ENCODE measurements at places on chromosomes 4 and X.

GRCh38 chr4:177761692-177762091, 319.5 kb upstream of the AGA start:
- DNase-seq, result no peak

DNA sequence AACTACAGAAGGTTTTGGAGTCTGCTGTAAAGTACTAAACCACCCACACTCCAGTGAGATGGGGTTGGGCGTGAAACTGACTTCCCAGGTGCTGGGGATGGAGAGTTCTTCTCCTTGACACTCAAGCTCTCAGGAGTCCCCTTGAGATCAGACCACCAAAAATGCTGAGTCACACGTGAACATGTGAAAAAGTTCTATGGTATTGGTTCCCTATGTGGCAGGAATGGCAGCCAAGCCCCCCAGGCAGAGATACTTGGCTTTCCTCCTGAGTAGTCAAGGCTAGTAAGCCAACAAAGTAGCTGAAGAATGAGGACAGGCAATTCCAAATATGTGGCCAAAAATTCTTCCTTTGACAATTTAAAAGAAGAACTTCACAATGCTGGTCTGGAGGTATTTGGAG, 222.0 kb upstream of the ADAMTS3 start:
- DNase-seq, result no peak

DNA sequence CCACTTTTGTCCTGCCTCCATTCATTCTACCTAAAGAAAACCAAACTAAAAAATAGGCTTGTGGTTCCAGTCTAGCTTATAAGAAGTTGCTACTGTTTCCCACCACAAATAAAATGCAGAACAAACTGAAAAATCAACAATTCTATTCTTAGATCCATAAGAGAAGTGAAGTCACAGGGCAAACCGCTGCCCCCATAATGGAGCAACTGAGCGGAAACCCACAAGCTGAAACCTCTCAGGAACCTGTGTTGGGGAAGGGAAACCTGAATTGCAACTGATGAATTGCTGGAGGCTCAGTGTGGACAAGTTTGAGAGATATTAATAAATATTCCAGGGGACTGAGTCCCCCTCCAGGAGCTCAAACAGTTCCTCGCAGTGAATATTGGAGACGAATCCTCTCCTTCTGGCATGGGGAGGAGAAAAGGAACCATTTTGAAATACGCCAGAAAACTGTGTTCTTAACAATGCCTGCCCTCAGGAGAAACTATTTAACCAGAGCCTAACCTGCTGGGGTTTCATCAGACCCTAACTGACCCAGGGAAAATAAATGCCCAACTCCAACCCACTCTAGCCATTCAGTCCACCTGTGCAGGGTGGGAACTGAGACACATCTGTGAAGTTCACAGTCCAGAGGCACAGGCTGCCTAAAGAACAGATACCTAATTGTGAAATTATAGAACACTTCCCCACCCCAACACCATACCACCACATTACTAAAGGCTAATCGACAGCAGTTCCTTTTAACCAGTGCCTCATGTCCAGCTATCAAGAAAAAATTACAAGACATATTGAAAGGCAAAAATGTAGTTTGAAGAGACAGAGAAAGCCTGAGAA, 22.8 kb upstream of the SH3RF1 start:
- no peak for DNase-seq

GRCh38 chr4:87838890-87839591, 6.3 kb downstream of the MEPE start:
- no peak for DNase-seq

GRCh38 chr4:180060159-180060889, 2182.9 kb upstream of the TENM3 start:
- no peak for DNase-seq

DNA sequence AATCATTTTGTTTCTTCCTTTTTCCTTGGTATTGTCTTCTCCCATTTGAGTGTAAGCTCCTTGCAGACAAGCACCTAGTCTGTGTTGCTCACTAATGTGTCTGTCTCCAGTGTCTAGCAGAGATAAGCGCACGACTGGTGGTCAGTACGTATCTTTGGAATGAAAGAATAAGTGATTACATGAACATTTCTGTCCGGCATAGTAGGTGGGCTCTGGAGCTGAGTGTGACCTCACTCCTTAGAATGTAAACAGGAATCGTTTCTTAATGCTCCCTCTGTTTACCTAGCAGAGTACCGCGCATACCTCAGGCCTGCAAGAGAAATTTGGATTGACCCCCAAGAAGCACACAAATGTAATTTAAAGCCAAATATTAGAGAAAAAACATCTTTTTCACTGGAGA, 235.4 kb downstream of the MAML3 start:
- no peak for DNase-seq

GRCh38 chr4:164261831-164262230, 492.1 kb upstream of the SMIM31 start:
- DNase-seq, result no peak

GRCh38 chrX:63012574-63012973, 338.6 kb downstream of the SPIN4 start:
- DNase-seq, result no peak

GRCh38 chrX:19072372-19072771, 49.9 kb downstream of the ADGRG2 start:
- DNase-seq, result no peak

DNA sequence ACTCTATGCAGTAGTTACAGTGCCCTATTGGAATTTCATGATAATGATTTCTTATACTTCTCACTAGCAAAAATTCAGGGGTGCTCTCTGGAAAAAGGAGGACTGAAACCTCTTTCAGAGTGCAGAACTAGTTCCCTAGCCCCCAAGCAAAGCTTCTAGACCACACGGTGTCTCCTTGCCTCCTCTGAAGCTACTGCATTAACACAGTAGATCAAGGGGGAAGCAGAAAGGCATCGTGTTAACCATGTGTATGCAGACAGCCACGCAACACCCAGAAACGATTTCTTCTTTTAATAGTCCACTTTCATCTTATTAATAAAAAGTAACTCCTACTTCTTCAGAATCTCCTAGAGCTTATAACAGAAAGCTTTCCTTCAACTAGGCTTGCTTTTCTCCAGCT, 44.7 kb downstream of the MAML3 start:
- no peak for DNase-seq

GRCh38 chr4:151045907-151046306, 30.8 kb upstream of the LRBA start:
- no peak for DNase-seq

- no peak for DNase-seq
Observed at GRCh38 chr4:1666391-1666790, 17.7 kb downstream of the FAM53A start.

- no peak for DNase-seq
Observed at GRCh38 chr4:81164623-81165416, 50.2 kb downstream of the PRKG2 start.

GRCh38 chrX:37926700-37927099, 79.3 kb upstream of the DYNLT3 start:
- no peak for DNase-seq

DNA sequence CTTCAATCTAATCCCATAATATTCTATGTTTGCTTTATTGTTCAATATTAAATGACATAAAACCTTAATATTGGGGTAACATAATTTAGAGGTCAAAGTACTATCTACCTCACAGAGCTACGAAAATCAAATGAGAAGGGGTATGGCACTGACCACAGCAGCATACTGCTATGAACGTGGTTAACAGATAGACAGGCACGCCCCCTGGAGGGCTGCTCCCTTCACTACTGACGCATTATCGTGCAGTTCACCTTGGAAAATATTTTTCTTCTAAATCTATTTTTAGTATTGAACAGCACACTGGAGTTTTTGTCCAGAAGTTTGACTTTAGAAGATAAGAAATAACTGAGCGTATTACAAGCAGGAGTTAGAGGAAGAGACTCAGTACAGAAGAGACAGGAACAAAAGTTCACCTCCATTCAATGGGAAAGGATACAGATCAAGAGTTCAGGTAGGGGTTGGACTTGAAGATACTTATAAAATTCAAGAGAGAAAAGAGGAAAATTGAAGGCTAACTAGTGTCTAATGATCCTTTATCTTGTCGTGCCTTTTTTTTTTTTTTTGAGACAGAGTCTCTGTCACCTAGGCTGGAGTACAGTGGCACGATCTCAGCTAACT, 22.7 kb downstream of the MAP9 start:
- DNase-seq, result peak; percentile 65

GRCh38 chrX:22268706-22269105, 4.0 kb upstream of the CBLL2 start:
- DNase-seq, result no peak

DNA sequence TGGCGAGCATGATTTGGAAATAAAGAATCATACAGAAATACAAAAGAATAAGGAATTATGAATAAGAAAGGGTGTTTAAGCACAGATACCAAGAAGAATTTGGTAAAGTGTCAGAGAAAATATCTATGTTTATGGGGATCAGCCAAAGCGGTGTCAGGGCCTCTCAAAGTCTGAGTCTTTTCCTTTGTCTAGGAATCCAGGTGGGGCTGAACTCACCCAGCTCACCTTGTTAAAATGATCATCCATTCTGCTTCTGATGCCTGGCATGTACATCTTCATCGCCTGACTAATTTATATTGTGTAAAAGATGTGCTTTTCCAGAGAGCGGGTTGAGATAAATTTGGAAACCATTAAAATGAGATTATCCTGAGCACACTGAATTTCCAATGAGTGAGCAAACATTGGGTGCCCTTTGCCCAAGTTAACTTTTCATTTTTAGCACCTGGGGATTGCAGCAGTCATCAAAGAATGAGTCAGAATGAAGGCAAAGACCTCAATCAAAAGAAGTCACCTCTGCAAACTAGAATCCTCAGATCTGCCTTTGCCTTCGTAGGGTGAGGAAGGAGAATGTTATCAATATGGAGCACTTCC, 141.9 kb upstream of the ANXA3 start:
- no peak for DNase-seq

DNA sequence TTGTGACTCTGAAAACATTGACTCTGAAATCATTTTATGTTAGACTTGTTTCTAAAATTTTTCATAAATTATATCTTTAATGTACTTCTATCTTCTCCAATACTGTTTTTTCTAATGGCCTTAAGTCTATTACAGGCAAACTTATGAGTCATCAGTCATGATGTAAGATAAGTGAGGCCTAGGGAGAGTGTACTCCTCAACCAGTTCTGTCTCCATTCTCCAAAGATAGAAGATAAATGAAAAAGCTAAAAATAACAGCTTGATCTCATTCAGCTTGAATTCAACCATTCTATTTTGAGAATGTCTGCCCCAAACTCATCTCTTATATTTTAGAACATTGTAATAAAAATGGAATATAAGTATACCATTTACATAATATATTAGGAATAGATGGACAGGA, 34.5 kb downstream of the STBD1 start:
- no peak for DNase-seq

DNA sequence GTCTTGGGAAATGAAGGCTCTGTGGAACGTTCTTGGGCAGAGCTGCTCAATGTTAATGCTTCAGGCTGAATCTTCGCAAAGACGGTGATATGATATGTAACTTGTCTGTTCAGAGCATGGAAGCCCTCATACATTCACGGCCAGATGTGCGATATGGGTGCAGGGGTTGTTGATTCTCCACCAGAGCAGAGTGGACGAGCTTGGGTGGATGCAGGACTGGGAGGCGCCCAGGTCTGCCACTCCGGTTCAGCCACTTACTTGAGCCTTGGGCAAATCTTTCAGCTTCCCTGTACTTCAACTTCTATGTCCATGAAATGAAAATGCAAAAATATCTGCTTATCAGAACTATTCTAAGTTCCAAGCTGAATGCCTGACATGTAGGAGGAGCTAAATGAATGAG, 47.4 kb upstream of the MND1 start:
- no peak for DNase-seq

DNA sequence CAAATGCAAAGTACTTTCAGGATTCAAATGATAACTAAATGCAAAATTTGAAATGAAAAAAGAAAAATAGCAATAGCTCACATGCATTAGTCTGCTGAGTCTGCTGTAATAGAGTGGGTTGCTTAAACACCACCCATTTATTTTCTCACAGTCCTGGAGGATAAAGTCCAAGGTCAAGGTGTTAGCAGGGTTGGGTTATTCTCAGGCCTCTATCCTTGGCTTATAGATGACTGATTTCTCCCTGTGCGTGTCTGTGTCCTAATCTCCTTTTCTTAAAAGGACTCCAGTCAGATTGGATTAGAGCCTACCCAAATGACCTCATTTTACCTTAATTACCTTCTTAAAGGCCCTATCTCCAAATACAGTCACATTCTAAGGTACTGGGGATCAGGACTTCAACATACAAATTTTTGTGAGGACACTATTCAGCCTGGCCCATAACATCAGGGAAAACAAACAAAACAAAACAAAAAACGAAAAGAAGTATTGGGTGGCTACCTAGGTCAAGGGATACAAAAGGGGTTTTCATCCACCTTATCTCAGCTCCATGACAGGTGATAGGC, 6.3 kb upstream of the TBL1X start:
- no peak for DNase-seq

GRCh38 chrX:21698272-21698671, 40.1 kb upstream of the KLHL34 start:
- DNase-seq, result no peak

DNA sequence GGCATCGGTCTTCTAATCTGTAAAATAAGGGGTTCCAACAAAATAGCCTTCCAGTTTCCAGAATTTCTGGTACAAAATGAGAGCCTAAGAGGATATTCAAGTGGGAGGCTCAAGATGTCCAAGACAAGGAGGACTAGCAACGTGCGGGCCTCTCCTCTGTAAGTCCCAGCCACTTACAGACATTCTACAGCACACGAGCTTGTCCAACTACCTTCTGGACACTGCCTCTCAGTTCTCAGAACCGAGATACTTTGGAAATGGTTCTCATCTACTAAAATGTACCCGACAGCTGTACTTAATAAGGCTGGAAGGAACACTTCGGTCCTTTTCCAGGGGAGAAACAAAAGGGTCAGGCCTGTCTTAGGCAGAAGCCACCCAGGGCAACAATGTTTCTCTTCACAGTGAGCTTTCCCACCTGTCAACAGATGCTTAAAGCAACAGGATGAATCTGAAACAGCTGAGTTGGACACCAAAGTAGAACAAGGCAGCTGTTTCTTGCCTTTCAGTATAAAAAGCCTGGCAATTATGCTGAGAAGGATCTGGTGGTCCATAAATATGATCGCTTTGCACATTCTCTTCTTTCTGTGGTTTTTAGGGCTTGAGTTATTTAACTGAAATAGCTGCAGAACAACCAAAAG, 127.0 kb downstream of the HS6ST2 start:
- no peak for DNase-seq

DNA sequence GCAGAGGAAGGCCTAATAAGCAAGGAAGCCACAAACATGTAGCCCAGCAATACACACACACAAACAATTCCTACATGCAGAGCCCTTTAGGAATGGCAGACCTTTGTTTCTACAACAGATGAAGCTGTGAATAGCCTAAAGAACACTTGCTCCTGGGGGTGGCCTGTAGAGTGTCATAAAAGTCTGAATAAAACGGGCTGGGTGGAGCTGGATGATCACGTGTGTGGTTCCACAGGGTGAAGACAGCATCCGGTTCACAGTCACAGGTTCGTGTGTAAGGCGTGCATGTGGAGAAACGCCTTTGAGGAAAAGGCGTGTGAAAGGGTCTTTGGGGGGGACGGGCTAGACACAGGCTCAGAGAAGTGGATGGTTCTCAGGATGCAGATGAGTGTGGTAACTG, 156.1 kb downstream of the AFAP1 start:
- no peak for DNase-seq

- DNase-seq, result no peak
Observed at GRCh38 chr4:107757864-107758476, 37.9 kb upstream of the PAPSS1 start.
